Epithelial cell of esophagus (primary cell): ENCODE measurements at places on chromosomes 6 and 20.

DNA sequence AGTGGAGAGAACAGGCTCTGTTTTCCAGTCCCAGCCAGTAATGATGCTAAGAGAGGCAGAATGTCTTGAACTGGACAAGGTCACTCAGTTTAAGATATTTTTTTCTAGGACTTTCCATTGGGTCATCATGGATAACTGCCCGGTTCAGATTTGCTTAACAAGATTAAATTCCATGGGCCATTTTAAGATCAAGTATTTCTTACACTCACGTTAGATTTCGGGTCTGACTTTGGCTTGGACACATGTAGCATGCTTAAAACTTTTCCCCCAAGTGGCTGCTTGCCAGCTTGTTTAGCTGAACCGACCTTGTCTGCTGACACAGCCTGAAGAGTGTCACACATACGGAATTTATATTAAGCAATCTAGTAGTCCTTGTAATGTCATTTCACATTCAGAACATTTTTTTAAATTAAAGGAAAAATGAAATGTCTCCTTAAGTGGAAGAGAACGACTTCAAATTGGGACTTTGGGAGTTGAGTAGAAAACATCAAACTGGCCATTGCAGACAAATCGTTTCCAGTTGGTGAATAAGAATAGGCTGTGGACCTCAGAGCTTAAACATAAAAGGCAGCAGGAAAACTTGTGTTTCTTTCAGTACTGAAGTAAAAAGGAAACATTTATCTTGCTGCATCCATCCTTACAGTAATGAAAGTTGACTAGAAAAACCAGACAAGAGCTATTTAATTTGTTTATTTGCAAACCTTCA is 29.0 kb downstream of the ARMC2 start:
- DNase-seq: peak; percentile 9

DNA sequence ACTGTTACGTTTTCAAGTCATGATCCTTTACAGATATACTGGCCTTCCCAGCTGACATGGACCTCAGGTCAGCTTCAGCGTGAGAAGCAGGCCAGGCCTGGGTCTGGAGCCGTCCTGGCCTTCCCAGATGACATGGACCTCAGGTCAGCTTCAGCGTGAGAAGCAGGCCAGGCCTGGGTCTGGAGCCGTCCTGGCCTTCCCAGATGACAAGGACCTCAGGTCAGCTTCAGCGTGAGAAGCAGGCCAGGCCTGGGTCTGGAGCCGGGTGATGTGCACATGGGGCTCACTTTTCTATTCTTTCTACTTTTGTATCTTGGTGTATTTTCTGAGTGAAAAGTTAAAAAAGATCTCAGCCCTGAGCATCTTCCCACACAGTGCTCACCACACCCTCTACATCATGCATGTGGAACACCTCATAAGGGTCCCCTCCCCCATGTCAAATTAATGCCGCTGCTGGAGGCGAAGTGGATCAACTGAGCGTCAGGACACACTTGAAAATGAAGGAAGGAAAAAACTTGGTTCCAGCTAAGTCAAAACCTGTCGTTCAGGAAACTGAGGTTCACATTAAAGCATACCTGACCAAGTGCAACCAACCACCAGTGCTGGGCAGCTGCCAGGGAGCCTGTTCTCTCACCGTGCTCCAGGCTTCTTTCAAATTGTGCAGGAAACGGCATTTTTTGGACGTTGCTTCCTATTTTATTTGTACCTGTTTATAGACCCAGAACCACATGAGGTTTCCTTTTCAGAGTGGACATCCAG is 32.2 kb downstream of the KIF25 start:
- peak; percentile 48 for DNase-seq

- no peak for DNase-seq
Measured at GRCh38 chr6:106509420-106510089, 119.7 kb downstream of the RTN4IP1 start.

GRCh38 chr20:42530855-42531448 is 658.8 kb downstream of the PTPRT start:
- peak; percentile 4 for DNase-seq

GRCh38 chr20:3283222-3283820 is 44.3 kb upstream of the SLC4A11 start:
- DNase-seq: no peak

DNA sequence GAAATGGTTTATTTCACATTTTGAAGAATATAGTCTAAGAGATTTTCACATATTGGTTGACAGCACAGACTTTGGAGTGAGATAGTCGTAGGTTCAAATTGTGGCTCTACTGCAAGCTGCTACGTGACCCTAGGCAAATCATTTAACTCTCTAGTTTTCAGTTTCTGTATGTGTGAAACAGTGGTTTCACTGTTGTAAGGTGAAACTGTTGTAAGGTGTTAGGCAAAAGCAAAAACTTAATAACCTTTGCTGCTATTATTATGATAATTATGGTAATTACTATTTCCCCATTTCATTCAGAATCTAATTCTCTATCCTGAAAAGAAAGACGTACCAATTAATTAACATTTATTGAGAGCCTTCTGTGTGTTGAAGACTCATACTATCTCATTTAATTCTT is 144.2 kb downstream of the REV3L start:
- DNase-seq: no peak

DNA sequence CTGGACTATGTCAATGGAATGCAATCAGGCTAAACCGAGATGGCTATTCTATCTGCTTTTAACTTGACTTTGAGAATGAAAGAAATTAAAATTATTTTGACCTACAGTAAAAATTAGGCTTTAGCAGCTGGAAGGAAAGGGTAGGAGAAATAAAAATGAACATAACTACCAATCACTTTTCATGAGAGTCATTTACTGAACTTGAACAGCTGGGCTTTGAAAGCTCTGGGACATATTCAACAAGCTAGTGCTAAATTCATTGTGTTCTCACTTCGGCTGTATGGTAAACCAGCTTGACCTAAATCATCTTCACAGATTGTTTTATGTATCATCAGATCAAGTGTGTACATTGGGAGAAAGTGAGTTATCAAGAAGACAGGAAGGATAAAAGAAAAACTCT is 161.5 kb upstream of the STXBP5 start:
- DNase-seq: no peak

DNA sequence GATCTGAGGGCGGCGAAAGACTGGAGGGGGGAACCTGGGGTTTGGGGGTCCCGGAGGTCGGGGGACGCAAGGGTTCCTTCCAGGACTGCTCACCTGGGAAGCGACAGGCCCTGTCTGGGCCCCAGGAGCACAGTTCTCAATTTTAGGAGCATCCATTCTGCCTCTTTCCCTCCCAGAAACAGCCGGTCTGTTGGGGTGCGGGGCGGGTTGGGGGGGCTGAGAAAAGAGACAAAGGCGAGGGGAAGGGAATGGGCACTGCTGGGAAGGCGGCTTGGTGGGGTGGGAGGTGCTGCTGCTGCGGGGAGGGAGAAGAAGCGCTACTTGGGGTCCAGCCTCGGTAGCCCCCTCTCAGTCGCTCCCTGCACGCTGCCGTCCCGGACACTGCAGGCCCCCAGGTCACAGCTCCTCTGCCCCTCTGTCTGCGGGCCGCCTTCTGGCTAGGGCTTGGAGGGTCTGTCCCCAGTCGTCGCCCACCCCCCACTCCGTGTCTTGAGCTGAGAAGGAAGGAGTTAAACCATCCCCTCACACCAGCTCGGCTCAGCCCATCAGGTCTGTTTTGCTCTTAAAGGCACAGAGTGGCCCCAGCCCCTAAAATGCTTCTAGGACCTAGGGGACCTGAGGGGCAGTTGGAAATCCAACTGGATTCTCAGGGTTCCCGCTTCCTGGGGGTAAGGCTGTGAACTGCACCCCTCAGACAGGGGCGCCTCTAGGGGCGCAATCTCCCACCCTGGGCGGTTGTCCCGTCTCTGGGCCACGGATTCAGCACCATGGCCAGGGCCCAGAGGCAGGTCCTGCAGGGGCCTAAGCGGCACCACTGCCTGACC is 690 bp downstream of the GDAP1L1 start:
- peak; percentile 40 for DNase-seq

GRCh38 chr6:168877821-168878282 is 375.8 kb downstream of the THBS2 start:
- no peak for DNase-seq

DNA sequence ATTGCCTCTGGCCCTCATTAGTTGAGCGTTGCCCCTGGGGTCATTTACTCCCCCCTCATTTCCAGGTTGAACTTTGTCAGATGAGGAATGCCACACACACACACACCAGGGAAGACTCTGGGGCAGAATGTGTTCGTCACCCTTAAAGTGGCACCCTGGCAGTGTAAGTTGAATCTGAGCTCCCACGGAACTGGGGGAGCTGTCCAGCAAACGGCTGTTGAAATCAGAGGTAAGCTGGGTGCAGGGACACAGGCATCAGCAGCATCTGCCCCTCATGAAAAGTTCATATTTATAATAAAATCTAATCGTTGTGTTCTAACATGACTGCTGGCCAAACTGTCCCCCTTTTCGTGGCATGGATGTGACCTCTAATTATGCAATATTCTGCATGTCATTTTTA is 4.3 kb upstream of the MC3R start:
- no peak for DNase-seq
